ENCODE measurements at places on chromosomes 6 and 20. TPM values are rescaled to one million over a fixed set of nuclear protein-coding genes. Genes with fewer than 3 reads are reported as not detected.

Gene RCAN2
- total RNA-seq: 2.0 TPM

Gene SULF2
- 9.3 TPM for total RNA-seq

DNA sequence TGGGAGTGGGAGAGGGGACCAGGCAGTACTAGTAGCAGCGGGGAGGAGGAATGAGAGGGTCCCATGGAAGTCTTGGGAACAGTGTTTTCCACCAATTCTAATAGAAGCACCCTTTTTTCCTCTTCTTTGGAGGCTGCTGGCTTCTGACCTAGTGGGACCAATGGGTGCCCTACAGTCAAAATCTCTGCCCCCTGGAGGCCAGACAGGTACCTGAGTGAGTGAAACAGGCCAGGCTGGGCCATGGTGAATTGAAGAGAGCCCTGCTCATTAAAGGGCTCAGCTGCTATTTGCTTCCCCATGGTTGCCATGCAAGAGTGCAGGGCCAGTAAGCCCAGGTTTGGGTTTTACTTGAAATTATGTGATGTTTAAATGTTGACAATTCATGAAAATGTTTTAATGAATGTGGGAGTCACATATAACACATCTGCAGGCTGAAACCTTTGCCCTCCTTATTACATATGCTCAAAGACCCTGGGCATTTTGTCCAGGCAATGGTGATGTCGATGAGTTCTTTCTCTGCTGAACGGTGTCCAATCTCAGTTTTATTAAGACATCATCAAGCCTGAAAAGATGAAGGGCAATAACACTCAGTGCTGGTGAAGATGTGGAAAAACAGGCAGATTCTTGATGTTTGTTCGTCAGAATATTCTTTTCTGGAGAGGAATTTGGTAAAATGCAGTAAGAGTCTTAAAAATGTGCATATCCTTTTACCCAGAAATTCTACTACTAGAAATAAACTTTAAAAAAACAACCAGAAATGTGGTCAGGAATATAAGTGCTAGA is 42.3 kb upstream of the OCSTAMP start:
- H3K27ac ChIP-seq: no peak overlapping the region
- H3K4me3 ChIP-seq: no peak overlapping the region
- H3K4me1 ChIP-seq: no peaks in the 10 kb centered on the region
- H3K36me3 ChIP-seq: no peaks in the 10 kb centered on the region
- DNase-seq: no peak

DNA sequence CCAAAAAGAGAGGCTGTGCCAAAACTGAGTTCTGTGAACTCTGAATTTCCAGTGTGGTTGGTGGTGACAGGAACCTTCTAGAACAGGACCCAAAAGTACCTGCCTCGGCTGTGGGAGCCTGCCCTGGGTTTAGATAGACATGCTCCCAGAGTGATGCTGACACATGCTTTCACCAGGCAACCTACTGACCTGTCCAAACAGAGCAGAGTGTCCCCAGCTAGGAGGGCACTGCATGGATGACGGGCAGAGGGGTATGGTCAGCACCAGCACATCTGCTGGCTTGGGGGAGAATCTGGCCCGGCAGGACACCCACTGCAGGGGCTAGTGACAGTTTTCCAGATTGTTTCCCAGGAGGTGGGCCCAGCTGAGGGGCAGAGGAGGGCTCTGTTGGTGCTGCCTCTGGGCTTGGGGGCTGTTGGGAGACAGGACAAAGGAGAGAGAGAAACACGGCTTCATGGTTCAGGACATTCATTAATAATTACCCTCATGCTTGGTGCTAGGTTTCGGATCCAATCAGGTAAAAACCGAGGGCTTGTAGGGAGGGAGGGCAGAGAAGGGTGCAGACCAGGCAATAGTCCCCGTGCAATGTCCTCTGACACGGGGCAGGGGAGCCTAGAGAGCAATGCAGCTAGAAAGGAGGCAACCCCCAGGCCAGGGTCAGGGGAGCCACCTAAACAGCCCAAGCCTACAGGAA is 15.0 kb downstream of the KCNK5 start:
- DNase-seq: no peak
- H3K4me3 ChIP-seq: no peak overlapping the region
- peaks cover 92% of the 10 kb centered on the region for H3K4me1 ChIP-seq
- H3K27ac ChIP-seq: no peak overlapping the region

GRCh38 chr6:1311400-1312202 is at the start of gene FOXQ1:
Gene FOXQ1 (plus strand): TSS chr6:1312098. CDS start chr6:1312705, 607 bp downstream.
- DNase-seq: no peak
- no peak within 1 kb of the TSS for H3K4me3 ChIP-seq
- no peak within 1 kb of the TSS for H3K27ac ChIP-seq
- peaks cover 80% of the 10 kb centered on the region for H3K27me3 ChIP-seq
- no peaks in the 10 kb centered on the region for H3K36me3 ChIP-seq

Gene HSPA1L
- 1.2 TPM for total RNA-seq

Gene TSPYL4
- 15.1 TPM for total RNA-seq

Gene DPPA5
- 0.09 TPM for total RNA-seq

GRCh38 chr20:38031957-38032356 is 1.3 kb downstream of the TTI1 start:
- peaks cover 13% of the 10 kb centered on the region for H3K36me3 ChIP-seq
- peaks cover 26% of the 10 kb centered on the region for H3K4me1 ChIP-seq
- no peak for DNase-seq

DNA sequence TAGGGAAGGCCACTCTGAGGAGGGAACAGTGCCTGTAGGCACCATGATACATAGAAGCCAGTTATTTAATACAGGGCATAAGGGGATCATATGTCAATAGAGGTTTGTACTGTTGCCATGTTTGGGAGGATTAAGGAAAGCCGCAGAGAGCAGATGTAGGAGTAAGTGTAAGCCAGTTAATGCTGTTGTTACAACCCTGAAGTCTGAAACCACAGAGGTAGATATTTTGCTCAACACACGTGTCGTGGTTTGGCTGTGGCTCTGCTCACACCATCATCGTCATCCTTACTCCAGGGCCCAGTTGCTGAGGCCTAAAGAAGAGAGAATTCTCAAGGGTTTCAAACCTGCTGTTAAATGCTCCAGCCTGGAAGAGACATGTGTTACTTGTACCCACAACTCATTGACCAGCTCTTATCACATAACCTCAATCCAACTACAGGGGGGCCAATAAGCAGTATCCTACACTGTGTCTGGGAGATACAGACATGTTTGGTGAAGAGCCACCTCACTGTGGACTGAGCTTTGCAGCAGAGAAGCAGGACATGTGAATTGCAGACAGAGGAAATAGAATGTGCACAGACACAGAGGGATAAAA is 31.0 kb upstream of the PSMF1 start:
- DNase-seq: no peak
- H3K4me1 ChIP-seq: no peaks in the 10 kb centered on the region
- no peak overlapping the region for H3K27ac ChIP-seq
- no peaks in the 10 kb centered on the region for H3K36me3 ChIP-seq

DNA sequence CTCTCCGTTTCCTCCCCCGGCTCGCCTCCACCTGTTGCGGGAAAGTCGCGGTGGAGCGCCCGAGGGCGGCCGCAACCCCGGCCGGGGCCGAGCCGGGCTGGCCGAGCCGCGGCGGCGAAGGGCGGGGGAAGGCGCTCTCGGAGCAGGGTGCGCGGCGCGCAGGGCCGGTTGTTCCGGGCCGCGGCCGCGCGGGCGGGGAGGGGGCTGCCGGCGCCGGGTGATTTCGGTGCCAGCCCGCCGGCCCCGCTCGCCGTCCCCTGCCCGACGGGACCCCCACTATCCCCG is 235 bp downstream of the MAP7 start:
- peaks cover 34% of the 10 kb centered on the region for H3K27me3 ChIP-seq
- H3K4me3 ChIP-seq: peak overlapping the region; percentile 29
- peak overlapping the region; percentile 36 for H3K27ac ChIP-seq
- peaks cover 10% of the 10 kb centered on the region for H3K4me1 ChIP-seq
- no peak for DNase-seq

Gene ADGRG6
- total RNA-seq: 10.2 TPM

- H3K36me3 ChIP-seq: no peaks in the 10 kb centered on the region
- DNase-seq: no peak
- no peak overlapping the region for H3K27ac ChIP-seq
- H3K4me1 ChIP-seq: no peaks in the 10 kb centered on the region
- no peaks in the 10 kb centered on the region for H3K27me3 ChIP-seq
Observed at GRCh38 chr6:169158174-169158573, 95.5 kb downstream of the THBS2 start.

DNA sequence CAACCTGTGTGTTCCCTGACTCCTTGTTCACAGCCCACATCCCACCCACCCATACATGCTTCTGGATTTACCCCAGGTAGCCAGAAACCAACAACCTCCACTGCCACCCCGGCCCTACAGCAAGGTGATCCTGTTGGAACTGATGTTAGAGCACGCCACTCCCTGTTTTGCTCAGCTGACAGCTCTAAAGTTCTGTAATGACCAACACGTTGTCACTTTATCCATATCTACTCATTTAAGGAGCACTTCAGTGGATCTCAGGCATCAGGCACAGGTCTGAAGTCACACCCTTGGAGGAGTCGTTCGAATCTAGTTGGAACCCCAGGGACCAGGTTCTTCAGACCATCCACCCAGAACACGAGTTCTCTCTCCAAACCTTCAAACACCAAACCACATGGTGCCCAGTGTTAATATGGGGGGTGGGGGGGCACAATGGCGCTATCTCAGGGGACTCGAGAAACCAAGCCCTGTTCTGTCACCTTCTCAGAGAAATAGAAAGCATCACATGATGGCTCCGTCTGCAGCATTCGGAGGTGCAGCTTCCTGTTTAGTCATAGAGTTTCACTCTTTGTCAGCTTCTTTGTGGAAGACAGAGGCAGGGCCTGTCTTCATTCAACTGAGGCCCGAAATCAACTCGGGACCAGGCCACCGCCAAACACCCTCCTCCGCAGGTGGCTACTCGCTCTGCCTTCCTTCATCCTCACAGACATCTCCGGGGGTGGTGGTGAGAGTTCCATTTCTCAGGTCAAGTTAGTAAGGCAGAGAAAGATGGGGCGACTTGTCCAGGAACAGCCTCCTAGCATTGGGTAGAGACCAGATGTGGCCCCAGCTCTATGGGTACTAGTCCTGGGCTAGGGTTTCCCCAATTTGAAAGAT is 142.2 kb downstream of the NFATC2 start:
- peak overlapping the region; percentile 75 for H3K27ac ChIP-seq
- H3K27me3 ChIP-seq: no peaks in the 10 kb centered on the region
- H3K36me3 ChIP-seq: no peaks in the 10 kb centered on the region
- DNase-seq: peak; percentile 28
- no peak overlapping the region for H3K4me3 ChIP-seq

Gene KCNQ2
- 0.38 TPM for total RNA-seq

Gene CD83
- 50.9 TPM for total RNA-seq

Gene PRL
- 1.1 TPM for total RNA-seq

DNA sequence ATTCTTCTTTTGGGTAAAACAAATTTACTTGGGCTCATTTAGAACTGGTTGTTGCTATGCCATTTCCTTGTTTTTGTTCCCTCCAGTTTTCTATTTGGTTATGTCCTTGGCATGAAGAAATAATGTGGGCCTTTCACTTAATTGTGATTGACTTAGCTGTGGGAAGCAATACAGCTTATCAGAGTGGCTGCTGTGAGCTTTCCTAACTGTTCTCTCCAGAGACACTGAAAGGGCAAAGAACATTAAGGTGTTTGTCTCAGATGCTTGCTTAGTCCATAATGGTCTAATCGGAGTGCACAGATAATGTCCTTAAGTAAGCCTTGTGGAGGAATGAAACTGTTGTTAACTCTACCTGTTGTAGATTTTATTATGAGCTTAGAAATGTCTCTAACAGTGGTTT is 56.6 kb downstream of the SH3BGRL2 start:
- no peaks in the 10 kb centered on the region for H3K4me1 ChIP-seq
- no peaks in the 10 kb centered on the region for H3K36me3 ChIP-seq
- no peaks in the 10 kb centered on the region for H3K27me3 ChIP-seq
- no peak overlapping the region for H3K4me3 ChIP-seq

Gene TAP1
- 107 TPM for total RNA-seq

DNA sequence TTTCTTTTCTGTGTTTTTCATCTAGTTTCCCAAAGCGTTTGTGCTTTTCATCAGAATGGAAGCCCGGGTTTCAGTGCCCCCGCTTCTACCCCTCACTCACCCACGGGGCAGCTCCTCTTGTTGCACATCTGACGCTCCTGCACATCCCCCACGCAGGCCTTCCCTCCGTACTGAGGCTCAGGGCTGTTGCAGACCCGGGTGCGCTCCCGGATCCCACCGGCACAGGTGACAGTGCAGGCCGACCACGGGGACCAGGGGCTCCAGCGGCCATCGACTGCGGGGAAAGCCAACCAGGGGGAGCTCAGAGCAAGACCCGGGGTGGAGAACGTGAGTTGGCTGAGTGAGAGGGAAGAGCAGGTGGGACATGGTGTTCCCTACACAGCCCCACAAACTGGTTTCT is 19.0 kb downstream of the THBS2 start:
- H3K27ac ChIP-seq: no peak overlapping the region
- no peak for DNase-seq
- no peaks in the 10 kb centered on the region for H3K4me1 ChIP-seq
- no peak overlapping the region for H3K4me3 ChIP-seq
- no peaks in the 10 kb centered on the region for H3K36me3 ChIP-seq
- H3K27me3 ChIP-seq: no peaks in the 10 kb centered on the region

DNA sequence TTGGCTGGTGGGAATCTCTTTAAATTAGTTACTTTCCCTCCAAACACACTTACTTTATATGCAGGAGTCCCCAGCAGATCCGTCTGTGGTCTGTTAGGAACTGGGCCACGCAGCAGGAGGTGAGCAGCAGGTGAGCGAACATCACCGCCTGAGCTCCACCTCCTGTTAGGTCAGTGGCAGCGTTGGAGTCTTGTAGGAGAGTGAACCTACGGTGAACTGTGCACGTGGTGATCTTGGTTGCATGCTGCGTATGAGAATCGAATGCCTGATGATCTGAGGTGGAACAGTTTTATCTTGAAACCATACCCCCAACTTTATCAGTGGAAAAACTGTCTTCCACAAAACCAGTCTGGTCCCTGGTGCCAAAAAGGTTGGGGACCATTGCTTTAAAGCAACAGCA is 5.0 kb downstream of the SERPINB6 start:
- no peak for DNase-seq
- no peak overlapping the region for H3K27ac ChIP-seq
- no peak overlapping the region for H3K4me3 ChIP-seq
- H3K27me3 ChIP-seq: peaks cover 9% of the 10 kb centered on the region

DNA sequence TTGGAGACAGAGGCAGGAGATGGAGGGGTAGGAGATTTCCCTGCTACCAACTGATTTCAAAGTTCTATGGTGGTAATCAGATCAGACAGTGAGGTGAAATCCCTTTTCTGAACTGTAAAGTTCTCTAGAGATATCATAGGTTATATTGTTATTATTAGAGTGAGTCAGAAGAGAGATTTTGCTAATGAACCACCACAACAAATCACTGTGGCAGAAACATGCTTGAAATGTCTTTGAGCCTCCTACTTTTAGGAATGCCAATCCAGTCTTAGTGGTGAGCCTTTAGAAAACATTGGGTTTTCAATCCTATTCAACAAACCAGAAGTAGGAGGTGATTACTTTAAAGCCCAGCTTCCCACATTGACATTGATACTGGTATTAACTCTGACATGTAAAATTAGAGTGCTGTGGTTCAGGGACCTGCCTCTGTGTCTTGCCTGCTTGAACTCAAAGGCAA is 136.7 kb upstream of the CNR1 start:
- DNase-seq: no peak
- H3K36me3 ChIP-seq: no peaks in the 10 kb centered on the region
- H3K4me3 ChIP-seq: no peak overlapping the region
- H3K27me3 ChIP-seq: no peaks in the 10 kb centered on the region

Data from thymus (tissue), 14 donors.